ENCODE measurements at places on chromosomes 1 and 21.

- no peak for DNase-seq
Observed at GRCh38 chr1:59367301-59368007, 70.6 kb downstream of the FGGY start.

GRCh38 chr1:173995475-173995874 is 26.7 kb downstream of the RC3H1 start:
- DNase-seq: no peak

- no peak for DNase-seq
Observed at GRCh38 chr1:13756557-13757315, 56.7 kb downstream of the PRDM2 start.

- no peak for DNase-seq
Observed at GRCh38 chr21:16579538-16579937, 849.8 kb downstream of the USP25 start.

DNA sequence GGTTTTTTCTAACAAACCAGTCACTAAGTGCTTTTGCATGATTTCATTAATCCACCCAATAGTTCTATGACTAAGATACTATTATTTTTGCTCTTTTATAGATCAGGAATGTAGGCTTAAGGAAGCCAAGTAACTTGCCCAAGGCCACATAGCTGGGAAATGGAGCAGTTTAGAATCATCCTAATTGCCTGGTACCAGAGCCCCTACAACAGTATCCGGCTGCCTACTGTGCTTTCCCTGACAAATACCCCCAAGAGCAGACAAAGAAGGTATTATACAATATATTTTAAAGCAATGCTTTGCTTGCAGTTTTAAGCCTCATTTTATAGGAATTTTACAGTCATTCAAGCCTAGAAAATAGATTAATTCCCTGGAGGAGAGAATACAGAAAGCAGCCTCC is 45.5 kb upstream of the RASAL2 start:
- DNase-seq: no peak

GRCh38 chr1:233086961-233087881 is 136.8 kb downstream of the NTPCR start:
- no peak for DNase-seq

GRCh38 chr1:155106862-155107261 is 20.8 kb upstream of the EFNA1 start:
- no peak for DNase-seq

DNA sequence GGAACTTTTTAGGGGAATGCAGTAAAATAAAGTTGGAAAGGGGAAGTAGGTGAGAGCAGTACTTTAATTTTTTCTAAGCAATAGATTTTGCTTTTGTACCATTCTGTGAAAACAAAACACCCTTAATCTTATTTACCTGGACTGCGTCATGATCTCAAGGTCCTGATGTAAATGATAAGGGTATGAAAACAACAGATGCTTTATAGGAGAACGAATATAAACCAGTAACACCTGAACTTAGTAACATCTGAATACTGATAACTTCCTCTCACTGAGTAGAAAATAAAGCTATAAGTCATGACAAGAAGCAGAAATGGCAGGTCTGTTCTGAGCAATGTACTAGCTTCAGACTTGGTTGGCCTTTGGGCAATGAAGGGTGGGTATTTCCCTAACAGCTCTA is 77.7 kb downstream of the GDAP2 start:
- DNase-seq: no peak

DNA sequence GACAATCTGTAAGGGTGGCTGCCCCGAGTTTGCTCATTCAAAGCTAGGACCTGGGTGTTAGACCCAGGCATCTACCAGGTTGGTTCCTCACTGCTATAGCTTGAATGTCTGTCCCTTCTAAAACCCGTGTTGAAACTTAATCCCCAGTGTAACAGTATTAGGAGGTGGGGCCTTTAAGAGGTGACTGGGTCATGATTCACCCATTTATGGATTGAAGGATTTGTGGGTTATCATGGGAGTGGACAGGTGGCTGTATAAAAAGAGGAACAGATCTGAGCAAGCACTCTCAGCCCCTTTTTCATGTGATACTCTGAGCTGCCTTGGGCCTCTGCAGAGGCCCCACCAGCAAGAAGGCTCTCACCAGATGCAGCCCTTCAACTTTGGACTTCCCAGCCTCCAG is 29.4 kb downstream of the PSMG1 start:
- no peak for DNase-seq

- peak; percentile 34 for DNase-seq
Observed at GRCh38 chr1:225652729-225653462, at the start of gene ENAH. TSS of gene ENAH (minus strand) at chr1:225653123. CDS start at chr1:225652690, 433 bp downstream.

DNA sequence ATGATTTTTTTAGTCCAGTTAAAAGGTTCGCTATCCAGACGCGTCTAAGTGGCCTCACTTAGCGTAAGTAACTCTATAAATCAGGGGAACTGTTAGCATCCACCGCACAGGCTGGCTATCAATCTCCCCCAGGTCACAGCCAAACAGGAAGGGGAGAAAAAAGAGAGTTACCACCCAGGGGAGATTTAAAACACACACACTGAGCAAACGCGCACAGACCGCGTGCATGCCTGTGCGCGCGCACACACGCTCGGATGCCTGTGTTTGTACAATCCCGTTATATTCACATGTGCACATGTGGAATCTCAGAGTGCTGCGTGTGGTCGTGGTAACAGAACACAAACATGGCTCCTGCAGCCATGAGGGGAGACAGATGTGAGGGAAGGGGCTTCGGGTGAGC is 125.4 kb downstream of the CASZ1 start:
- no peak for DNase-seq

GRCh38 chr1:15885701-15886610 is 38.4 kb downstream of the SPEN start:
- DNase-seq: peak; percentile 13

GRCh38 chr1:174408146-174408545 is 39.6 kb upstream of the GPR52 start:
- no peak for DNase-seq

- DNase-seq: no peak
Observed at GRCh38 chr1:157000686-157001085, 44.9 kb downstream of the ARHGEF11 start.

- no peak for DNase-seq
Observed at GRCh38 chr1:43874716-43875115, 58.9 kb upstream of the ARTN start.

DNA sequence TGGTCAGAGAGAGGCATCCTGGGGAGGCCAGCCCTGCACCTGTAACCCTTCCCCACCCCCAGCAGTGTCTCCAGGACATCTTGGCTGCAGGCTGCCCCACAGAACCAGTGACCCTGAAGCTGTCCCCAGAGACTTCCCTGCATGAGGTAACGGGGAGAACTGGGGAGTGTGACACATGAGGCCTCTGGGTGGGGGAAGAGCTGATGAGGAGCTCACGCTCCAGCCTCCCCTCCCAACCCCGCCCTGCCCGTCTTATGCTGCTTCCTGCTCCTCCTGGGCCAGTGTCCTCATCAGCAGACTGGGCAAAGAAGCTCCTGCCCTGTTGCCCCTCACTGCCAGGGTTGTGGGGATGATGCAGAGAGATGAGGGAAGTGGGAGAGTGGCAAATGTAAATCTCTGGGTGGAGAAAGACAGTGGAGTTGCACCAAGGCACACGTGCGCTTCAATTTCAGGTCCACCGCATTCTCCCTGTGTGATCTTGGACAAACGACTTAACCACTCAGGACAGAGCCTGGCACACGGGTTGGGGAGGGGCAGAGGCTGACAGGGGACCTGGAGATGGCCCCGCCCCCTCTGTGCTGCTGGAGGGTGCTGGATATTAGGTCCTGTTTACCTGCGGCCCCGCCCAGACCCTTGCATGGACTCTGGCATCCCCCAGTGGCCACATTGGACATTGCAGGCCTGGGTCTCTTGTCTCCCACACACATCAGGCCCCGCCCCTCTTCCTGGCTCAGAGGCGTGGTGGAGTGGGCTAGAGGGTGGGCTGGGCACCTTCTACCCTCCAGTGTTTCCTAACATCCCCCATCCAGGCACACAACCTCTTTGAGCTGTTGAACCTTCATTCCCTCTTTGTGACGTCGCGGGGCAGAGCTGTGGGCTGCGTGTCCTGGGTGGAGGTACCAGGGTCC is 12.3 kb downstream of the CLCNKB start:
- DNase-seq: peak; percentile 80

GRCh38 chr1:15705184-15705566 is 21.1 kb downstream of the PLEKHM2 start:
- DNase-seq: no peak

GRCh38 chr1:209774592-209774991 is 9.8 kb downstream of the C1orf74 start:
- no peak for DNase-seq

- DNase-seq: peak; percentile 26
Observed at GRCh38 chr21:42614811-42615351, 38.5 kb upstream of the PDE9A start.

DNA sequence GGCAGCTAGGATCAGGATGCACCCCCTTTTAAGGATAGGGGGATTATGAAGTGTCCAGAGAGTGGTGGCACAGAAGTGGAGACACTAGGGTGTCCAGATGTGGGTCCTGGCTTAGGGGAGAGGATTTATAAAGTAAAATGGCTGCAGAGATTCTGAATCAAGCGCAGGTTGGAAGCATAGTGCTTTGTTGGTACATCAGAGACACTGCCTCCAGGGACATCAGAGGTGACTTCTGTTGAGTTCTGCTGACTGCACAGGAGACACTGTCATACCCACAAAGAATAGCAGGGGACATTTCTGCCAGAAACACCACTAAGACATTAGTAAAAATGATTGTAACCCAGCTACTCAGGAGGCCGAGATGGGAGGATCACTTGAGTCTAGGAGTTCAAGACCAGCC is 16.4 kb downstream of the GPR137B start:
- DNase-seq: no peak

Data from activated T-cell treated with anti-CD3 and anti-CD28 coated beads for 24 hours (primary cell).